ENCODE measurements at places on chromosomes 1 and 21.

DNA sequence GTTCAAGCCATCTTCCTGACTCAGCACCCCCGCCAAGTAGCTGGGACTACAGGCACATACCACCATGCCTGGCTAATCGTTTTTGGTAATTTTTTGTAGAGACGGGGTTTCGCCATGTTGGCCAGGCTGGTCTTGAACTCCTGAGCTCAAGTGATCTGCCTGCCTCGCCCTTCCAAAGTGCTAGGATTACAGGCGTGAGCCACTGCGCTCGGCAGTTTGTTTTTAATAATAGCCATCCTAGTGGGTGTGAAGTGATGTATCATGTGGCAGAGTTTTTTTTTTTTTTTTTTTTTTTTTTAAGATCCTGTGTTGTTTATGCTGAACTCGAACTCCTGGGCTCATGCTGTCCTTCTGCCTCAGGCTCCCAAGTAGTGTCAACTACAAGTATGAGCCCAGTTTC is 51.8 kb downstream of the SPEN start:
- DNase-seq = no peak

DNA sequence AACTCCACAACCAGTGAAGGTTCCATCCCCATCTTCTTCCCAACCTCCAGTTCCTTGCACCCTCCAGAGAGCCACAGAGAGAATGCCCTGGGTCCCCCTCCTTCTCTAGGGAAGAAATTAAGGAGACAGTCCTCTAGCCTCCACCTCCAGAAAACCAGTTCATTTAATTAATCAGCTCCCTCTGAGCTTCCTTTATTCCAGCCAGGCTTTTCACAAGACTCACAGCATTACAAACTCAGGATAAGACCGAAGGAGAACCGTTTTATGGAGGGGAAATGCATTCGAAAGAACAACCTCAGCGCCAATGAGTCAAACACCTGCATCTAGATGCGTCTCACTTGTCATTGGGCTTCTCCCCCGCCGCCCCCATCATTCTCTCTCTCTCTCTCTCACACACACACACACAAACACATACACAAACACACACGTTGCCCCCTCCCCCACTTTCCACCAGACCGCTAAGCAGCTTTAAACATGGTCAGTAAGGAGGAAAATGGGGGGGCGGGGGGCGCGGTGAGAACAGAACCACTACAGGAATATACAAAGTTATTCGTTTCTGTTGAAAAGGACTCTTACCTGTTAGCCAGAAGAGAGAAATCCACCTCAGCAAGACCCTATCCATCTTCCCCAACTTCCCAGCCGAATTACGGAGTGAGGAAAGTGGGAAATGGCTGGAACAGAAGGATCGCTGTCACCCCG is 544 bp downstream of the ILDR2 start:
- peak; percentile 24 for DNase-seq

DNA sequence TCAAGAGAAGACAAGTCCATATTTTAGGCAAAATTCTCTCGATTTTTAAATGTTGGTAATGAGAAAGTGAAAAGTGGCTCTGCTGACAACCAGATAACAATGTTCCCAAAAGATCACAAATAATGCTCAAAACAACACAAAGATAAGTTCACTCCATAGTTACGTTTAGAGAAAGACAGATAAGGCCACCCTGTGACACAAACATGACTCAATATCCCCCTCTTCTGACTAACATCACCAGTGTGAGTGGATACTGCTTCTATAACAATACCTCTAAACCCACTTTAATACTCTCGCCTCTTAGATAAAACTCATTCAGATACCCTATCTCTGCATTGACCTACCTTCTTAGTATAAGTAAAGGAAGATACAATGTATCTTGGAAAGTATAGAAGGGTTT is 51.2 kb upstream of the RGS7 start:
- no peak for DNase-seq

- no peak for DNase-seq
Observed at GRCh38 chr1:65894738-65895605, 102.3 kb downstream of the PDE4B start.

DNA sequence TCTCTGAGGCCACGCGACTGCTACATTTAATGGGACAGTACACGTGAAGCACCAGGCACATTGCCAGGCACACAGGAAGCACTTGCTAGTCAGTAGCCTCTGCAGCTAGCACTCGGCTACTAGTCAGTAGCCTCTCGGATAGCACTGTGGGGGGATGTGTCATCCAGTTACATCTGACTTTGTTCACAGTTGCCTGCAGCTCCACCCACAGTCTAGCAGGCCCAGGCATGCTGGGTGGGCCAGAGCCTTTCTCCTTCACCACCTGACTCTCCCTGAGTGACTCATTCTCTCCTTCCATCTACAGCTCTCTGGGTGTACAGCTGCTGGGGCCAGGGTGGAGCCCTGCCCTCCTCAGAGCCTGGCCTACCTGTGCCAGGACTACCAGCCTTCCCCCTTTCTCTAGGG is 51.5 kb downstream of the PTPRF start:
- no peak for DNase-seq

GRCh38 chr1:201430776-201431175 is 9.2 kb upstream of the TNNI1 start:
- no peak for DNase-seq
